ENCODE measurements at places on chromosomes 5 and 9.

GRCh38 chr5:174943785-174944184, 219.4 kb downstream of the MSX2 start:
- DNase-seq, result no peak

GRCh38 chr5:54703565-54704255, 186.2 kb downstream of the SNX18 start:
- DNase-seq, result no peak

- DNase-seq, result no peak
Observed at GRCh38 chr5:33807771-33808170, 84.0 kb downstream of the ADAMTS12 start.

DNA sequence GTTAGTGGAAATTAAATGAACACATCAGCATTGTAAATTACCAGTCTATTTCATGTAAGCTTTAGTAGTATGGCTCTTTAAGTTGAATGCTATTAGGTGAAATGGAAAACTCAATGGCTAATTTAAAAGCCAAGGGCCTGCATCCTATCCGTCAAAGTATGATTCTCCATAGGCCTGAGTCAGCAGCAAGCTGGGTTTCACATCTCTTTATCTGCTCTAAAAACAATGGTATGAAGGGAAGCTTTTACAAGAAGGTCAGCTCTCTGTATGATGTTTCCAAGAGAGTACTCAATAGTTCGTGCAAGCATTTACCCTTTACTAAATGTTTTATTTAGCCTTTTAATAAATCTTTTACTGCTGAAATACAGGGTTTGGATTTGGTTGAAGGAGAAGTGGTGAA, 62.8 kb downstream of the MAP1B start:
- no peak for DNase-seq

- no peak for DNase-seq
Observed at GRCh38 chr5:72936893-72937292, 18.9 kb upstream of the FCHO2 start.

DNA sequence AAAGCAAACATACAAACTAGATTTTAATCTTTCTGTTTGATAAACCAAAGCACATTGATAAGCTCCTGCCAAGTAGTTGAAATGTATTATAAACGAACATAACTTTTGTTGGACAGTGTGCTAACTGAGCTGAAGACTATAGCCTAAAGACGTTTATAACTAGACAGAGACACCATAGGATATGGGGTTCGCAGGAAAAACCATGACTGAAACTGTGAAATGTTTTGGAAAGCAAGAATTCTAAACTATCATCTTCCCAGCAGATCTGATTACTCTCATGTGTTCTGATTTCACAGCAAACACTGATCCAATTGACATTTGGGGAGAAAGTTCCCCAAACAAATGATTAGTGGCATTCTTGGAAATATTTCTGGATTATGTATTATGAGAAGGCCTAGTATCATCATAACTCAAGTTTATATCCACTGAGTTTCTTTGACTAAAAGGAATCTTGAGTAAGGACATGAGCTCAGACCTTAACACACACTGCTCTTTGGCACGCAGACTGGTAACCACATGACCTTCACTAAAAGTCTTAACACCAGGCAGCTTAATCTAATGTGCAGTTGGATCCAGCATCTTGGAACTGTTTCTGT, 375.2 kb downstream of the ZNF608 start:
- DNase-seq, result no peak

DNA sequence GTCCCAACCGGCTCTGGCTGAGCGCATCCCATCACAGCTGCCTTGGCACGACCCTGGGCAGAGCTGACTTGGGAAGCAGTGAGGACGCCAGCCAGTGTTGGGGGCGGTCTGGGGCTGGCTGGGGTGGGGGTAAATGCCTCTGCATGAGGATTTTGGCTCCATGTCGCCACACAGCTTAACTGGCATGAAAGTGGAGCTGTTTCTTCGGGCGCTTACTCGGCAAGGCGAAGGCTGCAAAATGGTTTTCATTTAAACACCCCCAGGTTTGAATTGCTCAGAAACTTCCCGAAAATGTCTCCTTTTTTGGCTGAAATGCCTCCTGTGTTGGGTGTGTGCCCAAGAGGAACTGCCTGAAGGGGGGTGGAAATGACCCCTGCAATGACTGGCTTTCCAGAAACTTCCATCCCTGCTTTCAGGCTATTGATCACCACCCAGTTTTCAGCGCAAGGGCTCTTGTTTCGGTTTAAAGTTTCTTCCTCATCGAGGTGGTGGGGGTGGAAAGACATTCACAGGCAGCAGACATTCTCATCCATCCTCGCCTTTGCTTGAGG, 38.3 kb downstream of the PTGES start:
- DNase-seq, result no peak

All from effector CD4-positive, alpha-beta T cell (primary cell).